ENCODE measurements at places on chromosomes 12 and 14.

- no peak for DNase-seq
Observed at GRCh38 chr14:66398437-66398836, 87.7 kb upstream of the CCDC196 start.

DNA sequence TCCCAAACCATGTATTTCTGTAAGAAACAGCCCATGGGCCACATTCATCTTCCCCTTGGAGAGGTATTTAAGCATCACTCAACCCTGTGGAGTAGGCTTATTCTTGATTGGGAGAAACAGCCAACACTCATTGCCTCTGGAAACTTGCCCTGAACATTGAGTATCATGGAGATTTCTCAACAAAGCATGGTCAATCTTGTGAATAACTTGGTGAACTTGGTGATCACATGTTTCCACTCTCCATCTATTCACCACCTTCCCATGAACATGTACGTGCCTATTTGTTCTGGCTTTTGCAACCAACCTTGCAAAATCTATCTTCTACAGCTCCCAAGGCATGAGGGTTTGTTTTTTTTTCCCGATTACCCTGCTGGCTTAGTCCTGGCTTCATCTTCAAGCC is 163.2 kb downstream of the PAH start:
- DNase-seq, result no peak

DNA sequence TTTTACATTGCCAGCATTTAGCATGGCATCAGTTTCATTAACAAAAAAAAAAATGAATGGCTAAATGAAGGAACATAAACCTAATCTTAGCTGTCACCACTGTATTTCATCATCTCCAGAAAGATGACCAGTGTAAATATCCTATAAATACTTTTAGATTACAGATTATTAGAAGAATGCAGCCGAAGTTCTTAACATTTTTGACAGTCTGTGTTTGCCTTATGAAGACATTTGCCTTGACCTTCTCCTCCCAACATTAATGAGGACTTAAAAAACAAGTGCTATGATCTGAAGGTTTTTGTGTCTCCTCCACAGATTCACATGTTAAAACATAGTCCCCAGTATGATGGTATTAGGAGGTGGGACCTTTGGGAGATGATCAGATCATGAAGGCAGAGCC is 253.0 kb downstream of the SNAPC1 start:
- DNase-seq, result no peak

DNA sequence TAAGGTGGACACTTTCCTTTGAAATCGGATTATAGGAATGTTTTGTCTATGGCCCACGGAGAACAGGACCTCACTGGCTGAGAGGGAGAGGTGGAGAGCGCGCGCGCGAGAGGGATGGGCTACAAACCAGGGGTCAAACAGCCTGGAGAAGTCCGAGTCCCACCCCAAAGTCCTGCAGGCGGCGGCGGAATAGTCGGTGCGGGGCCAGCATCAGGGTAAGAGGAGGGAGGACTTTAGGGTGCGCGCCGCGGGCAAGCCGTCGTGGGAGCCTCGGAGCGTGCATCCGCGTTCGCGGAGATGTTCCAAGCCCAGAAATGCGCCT is 3.3 kb upstream of the HOXC8 start:
- DNase-seq, result no peak

- peak; percentile 38 for DNase-seq
Observed at GRCh38 chr12:19234171-19234704, 104.7 kb downstream of the PLEKHA5 start.

GRCh38 chr14:101113108-101113612 is 209.6 kb upstream of the RTL1 start:
- DNase-seq, result no peak

GRCh38 chr12:3173912-3174311 is 96.7 kb downstream of the TSPAN9 start:
- DNase-seq, result no peak

- DNase-seq, result no peak
Observed at GRCh38 chr12:63400318-63400717, 249.3 kb upstream of the AVPR1A start.

DNA sequence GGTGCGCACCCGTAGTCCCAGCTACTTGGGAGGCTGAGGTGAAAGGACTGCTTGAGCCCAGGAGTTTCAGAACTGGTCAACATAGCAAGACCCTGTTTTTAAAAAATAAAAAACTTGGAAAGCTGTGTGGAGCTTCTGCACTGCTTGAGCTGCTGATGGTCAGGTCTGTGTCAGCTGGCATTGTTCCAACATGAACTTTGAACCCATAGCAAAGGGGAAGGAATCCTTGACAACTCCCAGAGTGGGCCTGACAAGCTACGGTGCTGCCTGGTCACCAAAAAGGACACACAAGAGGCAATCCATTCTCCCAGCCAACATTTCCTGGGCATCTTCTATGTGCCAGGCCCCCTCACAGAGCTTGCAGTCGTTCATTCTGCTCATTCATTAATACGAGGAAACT is 16.4 kb upstream of the LTBP2 start:
- DNase-seq, result no peak

GRCh38 chr12:85253853-85254252 is 26.2 kb upstream of the ALX1 start:
- no peak for DNase-seq

DNA sequence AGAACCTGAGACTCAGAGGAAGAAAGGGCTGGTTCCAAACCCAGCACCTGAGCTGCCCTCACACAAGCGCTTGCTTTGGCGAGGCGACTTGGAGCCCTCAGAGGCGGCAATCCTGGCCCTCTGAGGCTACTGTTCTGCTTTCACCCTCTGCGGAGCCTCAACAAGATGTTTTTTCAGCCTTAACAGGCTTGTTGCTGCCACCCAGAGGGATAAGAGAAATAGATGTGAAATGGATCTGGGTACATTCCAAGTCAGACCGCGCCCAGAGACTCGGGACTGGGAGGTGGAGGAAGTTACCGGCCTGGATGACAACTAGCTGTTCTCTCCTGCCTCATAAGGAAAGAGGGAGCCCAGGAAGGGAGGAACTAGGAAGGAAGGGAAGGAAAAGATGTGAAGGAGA is 89.6 kb downstream of the TTC7B start:
- DNase-seq, result no peak

All from NCI-H1436 treated with DMSO at 0.1 percent for 48 hours (cell line).